Choroid plexus epithelial cell (primary cell): ENCODE measurements at places on chromosomes 5 and 9.

- no peak for DNase-seq
Observed at GRCh38 chr5:1503241-1504068, 20.3 kb downstream of the LPCAT1 start.

DNA sequence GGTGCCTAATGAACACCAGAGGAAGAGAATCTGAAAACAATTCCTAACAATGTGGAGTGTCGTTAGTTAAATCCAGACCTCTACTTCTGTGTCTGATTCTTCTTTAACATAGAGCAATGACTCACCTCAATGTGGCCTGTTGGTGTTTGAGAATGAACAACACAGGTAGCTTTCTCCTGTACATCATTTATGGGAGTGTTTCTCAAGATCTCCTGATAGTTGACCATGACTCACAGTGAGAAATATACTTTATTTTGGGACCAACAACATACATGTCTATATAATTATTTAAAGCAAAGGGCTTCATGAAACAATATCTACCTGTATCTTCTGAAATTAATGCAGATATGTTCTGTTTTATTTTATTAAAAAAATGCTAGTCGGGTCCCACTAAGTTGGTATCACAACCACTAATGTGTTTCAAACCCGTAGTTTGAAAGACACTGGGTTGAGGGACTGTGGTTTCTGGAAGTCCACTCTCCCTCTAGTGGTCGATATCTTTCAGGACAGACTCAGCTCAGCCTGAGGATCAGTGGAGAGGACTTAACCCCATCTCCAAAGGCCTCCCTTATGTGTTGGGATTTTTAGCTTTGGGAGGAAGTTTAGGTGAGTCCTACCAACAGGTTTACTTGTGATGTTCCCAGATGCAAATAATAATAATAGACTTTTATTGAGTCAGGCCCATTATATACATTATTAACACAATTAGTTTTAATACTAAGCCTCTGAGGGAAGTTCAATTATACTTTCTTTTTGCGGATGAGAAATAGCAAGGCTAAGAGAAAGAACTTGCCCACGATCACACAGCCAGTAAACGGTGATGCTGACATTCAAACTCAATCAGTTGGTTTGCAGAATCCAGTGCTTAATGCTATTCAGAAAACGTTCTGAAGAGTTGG is 70.0 kb upstream of the KLF9 start:
- peak; percentile 95 for DNase-seq

DNA sequence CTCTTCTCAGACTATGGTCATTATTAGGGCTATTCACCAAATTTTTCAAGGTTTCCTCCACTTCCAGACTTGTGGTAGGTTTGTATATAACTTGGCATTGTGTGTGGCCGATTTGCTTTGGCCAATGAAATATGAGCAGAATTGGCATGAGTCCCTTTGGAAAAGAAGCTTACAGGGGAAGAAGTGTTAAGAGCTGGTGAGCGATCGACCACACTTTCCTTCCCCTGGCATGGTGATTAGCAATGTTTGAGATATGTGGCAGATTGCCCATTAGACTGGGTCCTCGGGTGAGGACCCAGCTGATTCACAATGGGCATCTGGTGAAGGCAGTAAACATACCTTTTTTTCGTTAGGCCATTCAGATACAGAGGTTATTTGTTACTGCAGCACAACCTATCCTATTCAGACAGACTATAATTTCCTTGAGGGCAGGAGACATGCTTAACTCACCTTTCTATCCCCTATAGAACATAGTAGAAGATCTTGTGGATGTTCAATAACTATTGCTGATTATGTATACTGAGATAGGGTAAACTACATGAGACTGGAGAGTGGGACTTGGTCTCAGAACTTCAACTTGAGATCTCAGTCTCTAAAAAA is 62.8 kb upstream of the KLF9 start:
- no peak for DNase-seq

- no peak for DNase-seq
Observed at GRCh38 chr5:38653389-38653788, 96.9 kb upstream of the LIFR start.

DNA sequence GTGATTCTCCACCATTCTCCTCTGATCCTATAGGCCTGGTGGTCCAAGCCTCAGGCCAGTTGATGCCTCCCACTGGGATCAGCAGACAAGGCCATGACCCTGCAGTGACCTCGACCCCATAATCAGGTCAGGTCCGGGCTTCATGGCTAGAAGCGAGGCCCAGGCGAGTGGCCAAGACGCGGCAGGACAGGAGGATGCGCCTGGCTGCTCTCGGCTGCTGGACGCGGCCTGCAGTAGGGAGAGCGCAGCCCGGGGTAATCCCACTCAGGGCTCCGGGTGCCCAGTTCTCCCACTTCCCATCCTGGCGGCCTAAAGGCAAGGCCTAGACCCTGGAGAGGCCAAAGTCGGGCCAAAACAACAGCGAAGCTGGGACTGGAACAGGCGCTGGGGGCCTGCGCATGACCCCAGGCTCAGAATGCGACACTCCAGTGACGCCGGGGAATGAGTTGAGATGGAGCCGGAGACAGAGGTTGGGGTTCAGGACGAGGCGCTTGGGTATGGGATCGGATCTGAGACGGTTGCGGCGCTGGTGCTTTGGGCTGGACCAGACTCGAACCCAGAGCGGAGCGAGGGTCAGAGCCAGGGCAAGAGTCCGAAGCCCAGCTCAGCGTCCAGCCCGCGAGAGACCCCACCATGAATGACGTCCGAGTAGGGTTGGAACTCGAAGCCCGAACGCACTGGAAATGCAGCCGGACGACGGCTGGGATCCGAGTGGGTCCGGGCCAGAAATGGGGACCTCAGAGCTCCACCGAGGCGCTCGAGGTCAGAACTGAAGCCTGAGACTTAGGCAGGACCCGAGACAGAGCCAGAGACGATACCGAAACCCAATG is 3.2 kb downstream of the LHX6 start:
- DNase-seq, result no peak

DNA sequence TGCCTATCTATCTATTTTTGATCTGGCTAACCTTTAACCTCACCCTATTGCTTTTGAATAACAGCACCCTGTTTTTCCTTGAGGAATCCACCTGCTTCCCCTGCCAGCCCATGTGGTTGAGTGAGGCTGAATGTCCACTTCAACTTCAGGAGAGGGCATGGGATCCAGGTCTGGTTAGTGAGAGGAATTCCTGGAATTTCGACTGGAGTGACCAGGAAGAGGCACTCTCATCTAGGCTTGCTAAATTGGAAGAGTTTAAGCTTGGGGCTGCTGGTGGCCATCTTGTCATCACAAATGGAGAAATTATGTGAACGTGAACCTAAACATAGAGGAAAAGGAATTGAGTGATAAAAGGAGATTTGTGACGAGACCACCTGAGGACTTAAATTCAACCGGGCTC is 322.1 kb downstream of the OSTF1 start:
- no peak for DNase-seq

GRCh38 chr5:168372356-168372946 is 81.0 kb downstream of the WWC1 start:
- no peak for DNase-seq

DNA sequence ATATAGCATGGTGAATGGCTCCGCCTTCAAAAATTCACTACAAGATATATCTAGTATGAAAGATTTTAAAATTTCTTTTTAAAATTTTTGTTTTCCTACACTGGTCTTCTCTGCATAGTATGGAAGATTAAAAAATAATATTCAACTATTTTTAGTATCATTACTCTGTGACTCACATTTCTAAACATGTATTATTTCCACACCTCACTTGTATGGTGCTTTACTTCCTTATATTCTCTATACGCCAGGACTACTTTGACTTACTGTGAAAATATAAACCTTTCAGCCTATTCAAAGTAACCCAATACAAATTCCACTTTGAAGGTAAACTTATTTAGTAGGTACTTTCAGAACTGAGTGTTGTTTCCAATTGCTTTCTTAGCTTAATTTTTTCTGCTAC is 26.8 kb upstream of the TXNDC8 start:
- no peak for DNase-seq

DNA sequence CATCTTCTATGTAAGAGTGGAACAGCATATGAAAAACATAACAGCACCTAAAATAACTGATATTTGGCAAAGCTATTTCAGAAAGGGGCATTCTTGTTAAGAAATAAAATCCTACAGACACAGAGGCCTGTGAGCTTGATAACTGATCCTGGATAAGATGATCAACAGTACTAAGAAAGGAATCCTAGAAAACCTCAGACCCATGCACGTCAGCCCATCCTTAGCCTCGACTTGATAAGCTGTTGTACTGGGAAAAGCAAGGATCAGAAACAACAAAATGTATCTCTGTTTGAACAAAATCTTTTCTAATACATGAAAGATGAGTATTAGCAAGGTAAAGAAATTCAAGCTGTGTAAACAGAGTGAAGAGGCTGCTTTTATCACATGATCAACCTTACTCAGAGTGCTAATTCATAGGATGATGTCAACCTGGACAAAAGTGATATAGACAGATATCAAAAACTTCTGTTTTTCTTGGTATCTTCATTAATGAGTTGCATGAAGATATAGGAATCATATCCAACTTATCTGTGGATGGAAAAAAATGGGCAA is 15.2 kb downstream of the LIFR start:
- peak; percentile 18 for DNase-seq

- DNase-seq, result no peak
Observed at GRCh38 chr5:42614509-42614908, 142.1 kb upstream of the CCDC152 start.

GRCh38 chr9:136086951-136087740 is 7.9 kb downstream of the NACC2 start:
- DNase-seq, result no peak

- peak; percentile 93 for DNase-seq
Observed at GRCh38 chr9:86126998-86127972, 27.9 kb upstream of the GOLM1 start.

DNA sequence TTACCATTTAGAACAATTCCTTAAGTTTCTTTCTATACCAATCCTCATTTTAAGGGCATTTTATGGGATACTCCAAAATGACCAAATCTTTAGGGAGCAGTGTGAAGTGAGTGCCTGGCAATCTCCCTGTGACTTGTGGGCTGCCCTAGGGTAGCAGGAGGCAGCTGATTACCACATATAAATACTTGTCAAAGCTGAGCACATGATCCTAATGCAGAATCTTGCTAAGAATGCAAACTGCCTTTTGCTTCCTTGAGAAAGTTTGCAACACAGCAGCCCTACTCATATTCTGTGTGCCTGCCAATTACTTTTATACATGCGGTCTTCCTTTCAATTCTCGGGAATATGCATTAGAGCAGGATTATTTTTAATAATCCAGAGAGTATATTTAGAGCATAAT is 18.2 kb upstream of the NREP start:
- peak; percentile 83 for DNase-seq

DNA sequence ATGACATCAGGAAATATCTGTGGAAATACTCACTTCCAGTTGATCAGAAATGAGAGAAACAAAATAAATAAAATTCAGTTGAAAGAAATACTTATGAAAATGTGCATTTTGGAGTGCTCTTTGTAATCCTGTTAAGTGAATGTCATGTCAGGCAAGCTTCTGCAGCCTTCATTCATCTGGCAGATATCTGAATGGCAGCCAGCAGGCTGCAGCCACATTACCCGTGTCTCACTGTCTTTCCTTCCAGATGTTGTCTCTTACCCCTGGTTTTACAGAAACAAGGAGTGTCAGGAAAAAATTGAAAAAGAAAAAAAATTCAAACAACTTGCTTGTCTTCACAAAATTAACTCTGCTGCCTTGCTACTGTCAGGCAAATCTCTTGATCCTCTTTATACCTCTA is 445.0 kb upstream of the RIOK2 start:
- DNase-seq, result no peak

- DNase-seq, result no peak
Observed at GRCh38 chr9:92393686-92394085, 10.7 kb downstream of the OGN start.

DNA sequence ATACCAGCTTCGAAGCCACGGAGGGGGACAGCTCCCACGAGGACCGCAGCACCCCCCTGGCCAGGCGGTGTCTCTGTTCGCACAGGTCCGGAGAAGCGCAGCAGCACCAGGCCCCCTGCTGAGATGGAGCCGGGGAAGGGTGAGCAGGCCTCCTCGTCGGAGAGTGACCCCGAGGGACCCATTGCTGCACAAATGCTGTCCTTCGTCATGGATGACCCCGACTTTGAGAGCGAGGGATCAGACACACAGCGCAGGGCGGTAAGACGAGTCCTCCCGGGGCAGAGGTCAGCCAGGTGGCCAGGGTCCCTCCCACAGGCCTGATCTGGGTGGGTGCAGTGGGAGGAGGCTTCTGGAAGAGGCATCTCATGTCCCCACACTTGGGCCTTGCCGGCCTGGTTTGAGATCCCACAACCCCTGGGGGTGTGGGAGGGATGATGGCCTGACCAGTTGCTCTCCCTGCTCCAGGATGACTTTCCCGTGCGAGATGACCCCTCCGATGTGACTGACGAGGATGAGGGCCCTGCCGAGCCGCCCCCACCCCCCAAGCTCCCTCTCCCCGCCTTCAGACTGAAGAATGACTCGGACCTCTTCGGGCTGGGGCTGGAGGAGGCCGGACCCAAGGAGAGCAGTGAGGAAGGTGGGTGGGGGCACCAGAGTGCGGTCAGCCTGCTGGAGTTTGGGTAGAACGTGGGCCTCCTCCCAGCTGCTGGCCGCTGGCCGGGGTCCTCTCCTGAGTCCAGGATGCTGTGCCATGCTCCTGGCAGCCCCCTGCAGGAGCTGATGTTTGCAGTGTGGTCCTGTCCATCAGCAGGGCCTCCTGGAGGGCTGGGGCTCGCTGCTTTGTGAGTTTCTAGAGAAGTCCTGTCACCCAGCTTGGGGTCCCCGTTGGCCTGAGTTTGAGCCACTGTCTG is 2.8 kb upstream of the AJM1 start:
- DNase-seq, result no peak

GRCh38 chr9:126674365-126675146 is 60.8 kb downstream of the LMX1B start:
- DNase-seq, result no peak

DNA sequence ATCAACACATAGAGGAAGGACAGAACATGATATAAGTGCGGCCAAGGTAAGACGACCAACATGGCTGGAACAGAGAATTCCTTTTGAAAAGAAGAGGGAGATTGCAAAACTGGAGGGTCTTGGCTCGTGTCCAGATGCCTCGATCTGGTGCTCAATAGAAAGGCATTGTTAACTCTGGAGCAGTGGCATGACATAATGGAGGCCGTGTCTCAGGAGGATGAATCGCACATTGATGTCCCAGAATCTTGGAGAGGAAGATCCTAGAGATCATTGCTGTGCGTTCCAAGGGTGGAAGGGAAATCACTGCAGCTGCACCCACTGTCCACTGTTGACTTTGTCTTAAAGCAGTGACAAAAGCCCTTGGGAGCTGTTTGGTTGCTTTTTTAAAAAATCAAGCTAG is 30.9 kb downstream of the GRAMD2B start:
- peak; percentile 40 for DNase-seq
